ENCODE measurements at places on chromosomes 3 and 15.

DNA sequence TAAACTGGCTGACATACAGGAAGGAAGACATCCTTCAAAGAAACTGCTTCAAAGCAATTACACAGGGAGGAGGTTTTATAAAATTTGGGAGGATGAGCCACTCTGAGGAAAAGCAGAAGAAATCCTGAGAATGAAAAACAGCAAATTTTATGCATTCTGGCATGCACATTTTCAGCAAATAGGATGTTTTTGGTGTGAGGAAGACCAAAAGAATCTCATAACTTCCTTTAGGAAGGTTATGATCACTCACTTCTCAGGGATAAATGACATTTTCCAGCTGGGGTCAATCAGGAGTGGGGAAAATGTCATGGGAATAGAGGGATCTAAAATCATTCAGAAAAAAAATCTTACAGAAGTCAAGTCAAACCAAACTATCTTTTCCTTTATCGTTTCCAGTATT is 371.7 kb upstream of the CNTN6 start:
- DNase-seq: no peak

DNA sequence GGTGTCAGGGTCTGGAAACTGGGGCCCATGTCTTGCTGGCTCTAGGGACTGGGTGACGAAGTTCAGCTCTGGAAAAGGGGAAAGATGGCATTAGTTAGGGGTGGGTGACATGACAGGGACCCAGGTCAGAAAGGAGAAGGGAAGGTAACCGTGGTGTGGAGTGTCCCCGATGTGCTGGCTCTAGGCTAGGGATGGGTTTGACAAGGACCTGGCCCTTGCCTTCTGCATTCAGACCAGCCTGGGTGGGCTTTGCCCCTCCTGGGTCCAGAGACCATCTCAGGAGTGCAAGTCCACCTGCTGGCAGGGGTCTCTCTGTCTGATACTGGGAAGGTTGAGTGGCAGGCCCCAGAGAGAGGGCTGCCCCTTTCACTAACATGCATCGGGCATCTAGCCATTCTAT is 28.7 kb upstream of the ATP2B2 start:
- DNase-seq: no peak

- DNase-seq: no peak
Observed at GRCh38 chr3:14569474-14570000, 29.4 kb upstream of the GRIP2 start.

DNA sequence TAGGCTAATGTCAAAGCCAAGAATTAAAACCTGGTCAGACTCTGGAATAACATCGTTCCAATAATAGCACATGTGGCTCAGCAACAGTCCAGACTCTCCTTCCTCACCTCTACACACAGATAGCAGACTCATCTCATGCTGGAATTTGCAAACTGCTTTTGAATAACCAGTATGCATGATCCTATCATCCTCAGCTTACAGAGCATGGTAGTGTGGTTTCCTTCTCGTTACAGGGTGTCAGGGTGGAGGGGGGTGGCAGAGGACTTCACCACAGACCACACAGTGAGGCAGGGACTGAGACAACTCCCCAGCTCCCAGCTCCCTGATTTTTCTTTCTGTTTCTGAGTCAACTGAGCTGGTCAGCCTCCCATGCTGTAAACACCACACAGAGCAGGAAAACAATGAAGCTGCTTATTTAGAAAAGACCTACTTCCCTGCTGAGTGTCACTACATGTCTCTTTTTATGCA is 101.6 kb downstream of the RPL22L1 start:
- DNase-seq: peak; percentile 55

DNA sequence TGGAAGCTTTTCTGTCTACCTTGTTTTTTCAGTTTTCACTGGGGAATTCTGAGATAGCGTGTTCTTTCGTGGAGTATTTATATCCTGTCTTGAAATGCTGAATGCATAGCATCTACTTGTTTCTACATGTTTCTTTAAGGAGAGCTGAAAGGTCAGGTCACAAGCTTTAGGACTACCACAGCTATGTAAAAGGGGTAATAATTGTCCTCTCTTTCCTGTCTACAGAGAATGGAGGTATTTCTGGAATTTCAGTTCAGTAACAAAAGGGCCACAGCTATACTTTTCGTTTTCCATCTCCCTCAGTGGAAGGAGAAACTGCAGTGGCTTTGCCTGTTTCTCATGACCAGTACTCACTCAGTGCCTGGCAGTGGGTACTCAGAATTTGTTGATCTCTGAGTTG is 4.7 kb downstream of the INAFM2 start:
- DNase-seq: no peak

GRCh38 chr3:128021768-128022372 is 30.4 kb upstream of the SEC61A1 start:
- no peak for DNase-seq

GRCh38 chr3:167184511-167184910 is 195.6 kb downstream of the ZBBX start:
- no peak for DNase-seq

DNA sequence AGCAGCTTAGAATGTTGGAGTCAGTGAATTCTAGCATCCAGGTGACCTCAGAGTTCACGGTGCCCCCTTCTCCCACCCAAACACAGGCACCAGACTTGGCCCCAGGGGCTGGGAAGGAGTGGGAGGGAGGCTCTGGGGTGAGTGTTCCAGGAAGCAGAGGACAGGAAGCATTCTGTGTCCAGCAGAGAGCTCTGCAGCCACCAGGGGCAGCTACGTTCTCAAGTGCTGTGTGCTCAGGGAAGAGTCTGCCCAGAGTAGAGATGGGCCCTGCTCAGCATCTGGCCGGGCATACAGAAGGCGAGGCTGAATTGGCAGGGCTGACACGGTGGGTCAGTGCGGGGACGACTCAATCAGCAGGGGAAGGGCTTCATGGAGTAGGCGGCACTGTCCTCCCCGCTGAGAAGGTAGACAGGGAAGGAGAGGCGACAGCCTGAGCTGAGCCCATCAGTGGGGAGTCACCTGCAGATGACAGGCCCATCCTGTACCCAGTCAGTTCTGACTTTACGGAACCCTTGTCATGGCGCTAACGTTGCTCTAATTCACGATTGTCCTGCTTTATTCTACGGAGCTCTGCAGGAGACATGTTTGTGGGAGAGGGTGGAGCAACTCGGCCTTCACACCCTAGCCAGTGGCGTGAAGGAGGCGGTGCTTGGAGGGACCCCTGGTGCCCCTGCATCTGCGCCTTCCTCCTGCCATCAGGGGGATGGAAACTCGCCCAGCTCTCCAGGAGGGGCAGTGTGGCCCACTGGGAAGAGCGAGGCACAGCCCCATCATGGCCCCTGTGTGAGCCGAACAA is 82.2 kb downstream of the C3orf70 start:
- DNase-seq: peak; percentile 39

GRCh38 chr3:58333206-58334012 is 717 bp downstream of the PXK start:
- DNase-seq: no peak

DNA sequence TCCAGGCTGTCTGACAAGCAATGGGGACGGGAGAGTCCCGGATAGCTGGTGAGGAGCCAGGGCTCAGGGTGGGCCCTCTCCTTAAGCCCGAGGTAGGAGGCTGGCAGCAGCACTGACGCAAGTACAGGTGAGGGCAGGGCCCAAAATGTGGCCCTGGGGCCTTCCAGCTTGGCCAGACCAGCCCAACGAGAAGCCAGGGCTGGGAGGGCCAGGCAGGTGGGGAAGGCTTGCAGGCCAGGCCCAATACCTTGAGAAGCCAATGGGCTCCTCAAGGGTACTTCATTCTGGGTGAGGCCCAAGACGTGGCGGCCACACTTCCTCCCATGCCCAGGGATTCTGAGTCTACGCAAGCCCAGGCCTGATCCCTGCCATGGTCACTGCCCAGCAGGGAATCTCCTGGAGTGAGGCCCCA is 37.2 kb downstream of the AMOTL2 start:
- DNase-seq: no peak

- DNase-seq: no peak
Observed at GRCh38 chr15:22903961-22904534, 65.6 kb downstream of the NIPA2 start.

- DNase-seq: no peak
Observed at GRCh38 chr3:157906627-157907026, 199.6 kb downstream of the SHOX2 start.

GRCh38 chr3:142098964-142099363 is 50.4 kb downstream of the TFDP2 start:
- peak; percentile 19 for DNase-seq

DNA sequence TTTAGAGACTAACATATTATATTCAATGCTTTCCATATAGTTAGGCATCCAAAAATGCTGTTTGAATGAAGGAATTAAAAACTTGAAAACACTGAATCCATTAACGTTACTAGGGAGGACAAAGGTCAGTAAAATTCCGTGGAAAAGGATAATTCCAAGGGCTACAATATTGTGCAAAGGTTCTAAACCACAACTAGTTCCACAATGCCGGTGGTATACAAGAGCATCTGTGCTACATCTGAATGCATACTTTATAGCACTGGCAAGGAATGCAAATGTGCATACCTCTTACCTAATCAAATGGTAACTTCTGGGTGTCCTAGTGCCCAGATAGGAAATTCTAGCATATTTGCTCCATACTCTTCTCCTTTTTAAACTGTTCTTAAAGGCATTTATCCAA is 2.2 kb downstream of the ICE2 start:
- DNase-seq: peak; percentile 24

DNA sequence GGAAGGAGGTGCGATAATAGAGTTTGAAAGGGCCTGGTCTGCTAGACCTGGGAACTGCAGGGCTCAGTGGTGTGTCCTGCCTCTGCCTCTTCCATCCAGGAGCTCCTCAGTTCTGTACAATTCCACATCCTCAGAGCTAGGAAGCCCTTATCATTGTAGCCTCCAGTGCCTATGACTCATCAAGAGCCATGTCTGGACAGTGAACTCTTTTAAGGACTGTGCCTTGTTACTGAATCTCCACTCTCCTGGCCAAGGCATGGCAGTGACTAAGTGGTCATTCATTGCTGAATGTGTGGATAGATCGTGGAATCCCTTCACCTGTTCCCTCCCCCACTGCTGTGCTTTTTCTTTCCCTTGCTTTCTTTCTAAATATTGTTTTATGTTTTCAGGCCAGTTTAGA is 2.9 kb downstream of the TIMP4 start:
- DNase-seq: peak; percentile 85

GRCh38 chr3:183381179-183381578 is 47.2 kb downstream of the MCF2L2 start:
- DNase-seq: peak; percentile 91

DNA sequence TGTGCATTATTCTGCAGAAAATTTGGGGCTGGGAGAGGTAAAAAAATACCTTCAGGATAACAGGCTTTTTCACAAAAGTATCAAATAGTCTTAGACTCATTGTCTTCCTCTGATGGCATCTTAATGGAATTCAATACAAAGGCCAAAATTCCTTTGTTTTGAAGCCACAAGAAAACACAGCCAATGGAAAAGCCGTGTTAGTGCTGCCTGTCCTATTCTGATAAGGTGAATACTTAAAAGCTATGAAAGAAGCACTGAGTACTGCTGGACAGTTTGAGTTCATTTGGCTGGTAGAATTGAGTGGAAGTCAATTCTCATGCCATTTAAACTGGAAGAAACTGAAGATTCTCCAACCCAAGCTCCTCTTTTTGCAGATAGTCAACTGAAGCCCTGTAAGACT is 395.3 kb upstream of the TPRG1 start:
- peak; percentile 70 for DNase-seq

GRCh38 chr3:40864146-40864782 is 335.0 kb upstream of the CTNNB1 start:
- DNase-seq: no peak

DNA sequence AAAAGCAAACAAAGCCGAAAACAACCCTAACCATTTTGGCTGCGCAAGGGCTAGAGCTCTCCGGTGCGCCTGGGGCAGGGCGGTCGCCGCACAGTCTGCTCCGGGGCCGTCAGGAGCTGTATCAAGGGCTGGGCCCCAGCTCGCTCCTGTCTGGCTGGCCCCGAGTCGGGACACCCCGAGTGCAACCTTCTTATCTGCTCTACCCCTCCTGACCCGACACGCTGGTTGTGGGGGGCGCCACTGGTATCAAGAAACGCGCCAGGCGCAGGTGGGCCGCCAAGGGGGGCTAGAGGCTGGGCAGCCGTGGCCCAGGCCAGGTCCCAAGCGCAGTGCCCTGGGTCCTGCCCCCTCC is 36.0 kb downstream of the NR2F2 start:
- DNase-seq: peak; percentile 17

DNA sequence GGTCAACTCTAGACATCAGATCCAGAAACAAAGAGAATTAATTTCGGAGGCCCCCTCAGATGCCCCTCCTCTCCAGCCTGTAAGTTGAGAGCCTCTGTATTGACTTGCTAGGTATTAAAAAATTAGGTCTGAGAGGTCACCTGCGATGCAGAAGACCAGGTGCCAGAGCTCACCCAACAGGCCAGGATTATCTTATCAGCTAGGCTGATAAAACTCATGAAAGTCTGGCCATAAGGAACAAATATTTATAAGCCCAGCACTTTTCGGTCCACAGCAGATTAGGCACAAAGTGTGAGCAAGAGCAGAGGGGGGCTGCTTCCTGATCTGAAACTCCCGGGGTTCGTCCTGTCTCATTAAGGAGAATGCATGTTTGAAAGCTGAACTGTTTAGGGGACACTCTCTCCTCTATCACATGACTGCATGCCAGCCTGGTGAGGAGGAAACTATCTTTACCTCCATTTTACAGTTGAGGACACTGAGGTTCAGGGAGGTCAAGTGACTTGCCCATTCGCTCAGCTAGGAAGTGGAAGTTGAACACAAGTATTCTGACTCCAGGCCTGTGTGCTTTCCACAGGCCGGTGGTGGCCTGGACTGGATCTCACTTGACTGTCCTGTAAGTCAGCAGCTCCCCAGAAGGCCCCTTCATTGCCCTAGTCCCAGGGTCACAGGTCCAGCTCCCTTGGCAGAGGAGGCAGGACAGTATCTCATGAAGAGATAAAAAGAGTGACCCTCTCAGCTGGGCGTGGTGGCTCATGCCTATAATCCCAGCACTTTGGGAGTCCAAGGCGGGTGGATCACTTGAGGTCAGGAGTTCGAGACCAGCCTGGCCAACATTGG is 39.6 kb upstream of the MAGEF1 start:
- no peak for DNase-seq

GRCh38 chr3:123520656-123521055 is 64.2 kb downstream of the HACD2 start:
- no peak for DNase-seq

- no peak for DNase-seq
Observed at GRCh38 chr15:92020804-92021203, 167.3 kb downstream of the SLCO3A1 start.

GRCh38 chr3:64214381-64215018 is 10.8 kb downstream of the PRICKLE2 start:
- no peak for DNase-seq

DNA sequence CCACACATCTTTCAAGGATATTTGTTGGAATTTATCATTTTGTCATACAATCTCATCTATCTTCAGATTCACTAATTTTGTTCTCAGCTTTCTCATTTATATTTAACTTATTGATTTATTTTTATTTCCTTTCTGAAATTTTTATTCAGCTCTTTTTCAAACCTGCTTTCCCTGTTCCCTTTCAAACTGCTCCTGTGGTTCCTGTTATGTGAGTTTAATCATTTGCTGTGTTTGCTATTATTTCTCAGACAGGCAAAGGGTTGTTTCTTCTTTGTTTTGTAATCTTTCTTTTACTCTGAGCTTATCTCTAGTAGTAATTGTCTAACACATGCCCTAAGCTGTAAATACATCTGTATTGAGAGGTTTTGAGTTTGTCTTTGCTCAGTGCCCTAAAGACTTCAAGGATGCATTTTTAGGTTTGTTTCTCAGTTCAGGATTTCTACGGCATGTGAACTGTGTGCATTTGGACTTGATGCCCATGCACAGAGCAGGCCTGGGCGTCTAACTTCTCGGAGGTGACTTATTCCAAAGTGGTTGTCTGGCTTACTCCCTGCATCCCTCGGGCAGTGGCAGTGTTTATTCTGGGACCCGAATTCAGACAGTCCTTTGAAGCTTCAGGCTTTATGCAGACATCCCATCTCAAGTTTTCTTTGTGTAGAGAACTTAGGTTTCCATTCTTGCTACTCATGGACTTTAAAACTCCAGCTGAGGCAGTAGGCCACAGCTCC is 155.0 kb upstream of the TRIM42 start:
- DNase-seq: no peak

All from foreskin fibroblast (primary cell).